ENCODE measurements at places on chromosomes 6 and 20.
A peak's percentile ranks its signal among the peaks of the same experiment; 100 is the strongest.

DNA sequence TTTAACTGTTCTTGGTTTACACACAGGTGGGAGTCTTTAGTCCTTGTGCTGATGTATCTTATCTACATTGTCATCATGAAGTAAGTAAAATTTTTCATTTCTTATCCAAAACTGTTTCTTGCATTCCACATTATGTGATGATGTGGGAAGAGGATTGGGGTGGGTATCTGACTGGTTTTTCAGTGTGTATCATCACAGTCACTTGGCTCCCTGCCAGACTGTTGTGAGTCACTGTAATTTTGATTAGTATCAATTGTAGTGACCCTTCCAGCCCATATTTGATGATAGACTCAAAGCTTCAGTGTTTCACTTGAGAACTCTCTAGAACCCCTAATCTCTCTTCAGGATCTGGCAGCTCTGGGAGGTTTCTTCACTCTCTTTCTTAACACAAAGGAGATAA lies 84.5 kb upstream of the RIN2 start:
- no peak for DNase-seq

GRCh38 chr6:52551483-52552277 lies 25.2 kb downstream of the TRAM2 start:
- DNase-seq = peak; percentile 93

DNA sequence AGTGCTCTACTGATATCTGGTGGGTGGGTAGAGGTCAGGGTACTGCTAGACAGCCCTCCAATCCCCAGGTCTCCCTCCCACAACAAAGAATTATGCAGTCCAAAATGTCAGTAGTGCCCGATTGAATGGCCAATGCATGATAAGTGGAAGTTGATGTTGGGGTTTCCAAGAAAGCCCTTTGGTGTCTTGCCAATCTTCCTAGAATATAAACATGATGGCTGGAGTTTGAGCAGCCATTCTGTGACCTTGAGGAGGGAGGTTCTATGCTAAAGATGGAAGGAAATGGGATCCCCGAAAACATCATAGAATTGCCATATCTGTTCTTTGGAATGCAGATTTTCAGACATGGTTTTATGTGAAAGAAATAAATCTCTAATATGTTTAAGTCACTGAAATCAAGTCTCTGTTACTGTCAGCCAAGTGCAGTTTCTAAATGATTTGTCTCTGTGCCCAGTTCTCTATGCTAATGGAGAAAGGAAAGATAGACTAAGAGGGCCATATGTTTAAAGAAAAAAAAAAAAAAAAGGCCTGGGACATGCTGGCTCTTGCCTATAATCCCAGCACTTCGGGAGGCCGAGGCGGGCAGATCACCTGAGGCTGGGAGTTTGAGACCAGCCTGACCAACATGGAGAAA lies 32.8 kb upstream of the PTPN1 start:
- DNase-seq = no peak

DNA sequence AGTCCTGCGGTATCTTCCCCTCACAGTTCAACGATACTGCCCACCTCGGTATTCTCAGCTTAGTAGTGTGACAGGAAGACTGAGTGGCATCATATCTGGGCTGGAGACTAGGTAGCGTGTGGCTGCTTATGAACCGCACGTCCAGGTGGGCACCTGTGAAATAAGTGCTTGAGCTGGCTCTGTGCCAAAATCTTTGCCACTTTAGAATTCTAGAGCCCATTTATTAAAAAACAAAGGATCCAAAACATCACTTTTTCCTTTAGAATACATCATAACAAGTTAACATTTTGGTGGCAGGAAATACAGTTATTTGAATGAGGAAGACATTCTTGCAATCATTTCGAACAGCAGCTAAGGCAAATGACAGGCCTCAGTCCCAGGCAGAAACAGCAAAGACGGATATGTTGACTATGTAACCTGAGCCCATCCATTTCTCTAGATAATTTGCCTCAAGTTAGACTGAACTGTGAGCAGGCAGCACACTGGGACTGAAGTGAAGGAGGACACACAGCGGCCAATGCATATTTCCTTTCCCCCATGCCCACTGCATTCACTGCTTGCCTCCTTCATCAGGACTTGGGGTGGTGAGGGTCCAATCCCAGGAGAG lies 136.6 kb downstream of the GMDS start:
- DNase-seq = peak; percentile 90

DNA sequence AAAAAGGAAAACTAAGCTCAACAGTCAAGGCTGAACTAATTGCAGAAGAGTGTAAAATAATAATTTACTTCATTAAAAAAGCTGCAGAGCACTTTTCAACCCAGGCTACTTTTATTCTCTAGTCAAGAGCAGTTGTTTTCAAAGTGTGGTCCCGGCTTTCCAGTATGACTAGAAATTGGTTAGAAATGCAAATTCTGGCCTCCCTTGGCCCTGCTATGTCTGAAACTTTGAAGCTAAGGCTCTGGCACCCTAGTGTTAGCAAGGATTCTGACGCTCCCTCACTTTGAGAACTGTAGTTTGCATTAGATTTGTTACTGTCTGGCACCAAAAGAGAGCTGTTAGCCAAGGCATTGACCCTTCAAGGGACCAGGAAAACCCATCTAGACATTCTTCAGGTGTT lies 9.5 kb upstream of the NXT1 start:
- DNase-seq = no peak

- DNase-seq = no peak
These were observed 198.9 kb downstream of the NKAIN2 start for GRCh38 chr6:124002377-124003081.

- DNase-seq = no peak
These were observed 391.0 kb downstream of the TAF4 start for GRCh38 chr20:61674688-61675087.

GRCh38 chr6:138987643-138988468 lies at the start of gene REPS1:
REPS1 (minus strand) TSS chr6:138988253; CDS start chr6:138987682, 571 bp downstream.
- DNase-seq = peak; percentile 68

GRCh38 chr20:40431611-40432010 lies 257.4 kb downstream of the MAFB start:
- DNase-seq = no peak

- DNase-seq = no peak
These were observed 194.6 kb upstream of the LAMP5 start for GRCh38 chr20:9319687-9320384.

DNA sequence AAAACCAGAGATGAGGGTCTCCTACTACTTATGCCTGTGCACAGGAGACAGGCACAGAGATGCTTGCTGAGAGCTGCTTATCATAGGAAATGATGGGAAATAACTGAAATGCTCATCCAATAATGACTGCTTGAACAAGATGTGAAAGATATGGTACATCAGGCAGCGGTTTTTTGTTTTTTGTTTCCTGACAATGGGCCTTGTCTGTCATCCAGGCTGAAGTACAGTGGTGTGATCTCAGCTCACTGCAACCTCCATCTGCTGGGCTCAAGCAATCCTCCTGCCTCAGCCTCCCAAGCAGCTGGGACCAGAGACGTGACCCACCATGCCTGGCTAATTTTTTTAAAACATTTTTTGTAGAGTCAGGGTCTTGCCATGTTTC lies 1.2 kb upstream of the RIPOR3 start:
- DNase-seq = no peak

DNA sequence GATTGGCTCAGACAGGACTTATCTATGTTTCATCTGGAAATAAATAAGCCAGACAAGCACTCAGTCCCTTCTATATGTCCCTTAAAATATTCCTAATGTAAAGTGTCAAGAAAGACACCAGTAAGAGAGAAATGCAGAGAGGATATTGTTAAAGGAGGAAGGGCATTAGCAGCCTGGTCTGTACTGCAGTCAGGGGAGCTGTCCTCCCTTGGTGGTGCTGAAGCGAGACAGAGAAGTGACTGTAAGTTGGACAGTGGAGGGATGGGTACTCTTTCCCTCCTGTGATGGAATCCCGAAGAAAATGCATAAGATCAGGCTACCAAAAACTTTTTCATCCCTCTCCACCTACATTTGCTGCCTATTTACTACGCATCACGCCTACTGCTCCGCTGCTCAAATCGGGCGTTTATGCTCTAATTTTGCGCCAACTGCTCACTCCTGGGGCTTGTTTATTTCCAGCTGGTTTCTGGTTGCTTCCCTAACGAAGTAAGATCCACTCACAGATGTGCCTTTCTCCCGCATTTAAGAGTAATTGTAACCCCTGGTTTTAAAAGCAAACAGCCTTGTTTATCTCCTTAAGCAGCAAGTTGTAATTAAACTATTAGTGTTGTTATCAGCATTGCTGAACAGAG lies 35.2 kb downstream of the PHACTR1 start:
- no peak for DNase-seq

- DNase-seq = no peak
These were observed 2.1 kb downstream of the TFEB start for GRCh38 chr6:41733360-41733706.

DNA sequence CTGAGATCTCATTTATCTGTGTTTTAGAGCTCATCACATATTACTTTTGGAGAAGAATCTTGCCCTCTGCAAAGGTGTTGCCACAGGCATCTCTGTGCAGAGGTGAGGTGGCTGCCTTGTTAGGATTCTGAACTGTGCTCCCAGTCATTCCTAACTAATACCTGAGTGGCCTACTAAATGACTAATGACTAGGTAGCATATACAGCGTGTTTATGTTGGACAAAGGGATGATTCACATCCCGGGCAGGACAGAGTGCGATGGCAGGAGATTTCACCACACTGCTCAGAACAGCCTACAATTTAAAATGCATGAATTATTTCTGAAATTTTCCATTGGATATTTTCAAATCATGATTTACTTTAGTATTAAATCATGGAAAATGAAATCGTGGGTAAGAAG lies 23.1 kb upstream of the CGA start:
- DNase-seq = no peak

- no peak for DNase-seq
These were observed 59.5 kb upstream of the VGLL2 start for GRCh38 chr6:117205876-117206275.

- DNase-seq = no peak
These were observed 23.0 kb upstream of the NAA20 start for GRCh38 chr20:19993958-19994669.

DNA sequence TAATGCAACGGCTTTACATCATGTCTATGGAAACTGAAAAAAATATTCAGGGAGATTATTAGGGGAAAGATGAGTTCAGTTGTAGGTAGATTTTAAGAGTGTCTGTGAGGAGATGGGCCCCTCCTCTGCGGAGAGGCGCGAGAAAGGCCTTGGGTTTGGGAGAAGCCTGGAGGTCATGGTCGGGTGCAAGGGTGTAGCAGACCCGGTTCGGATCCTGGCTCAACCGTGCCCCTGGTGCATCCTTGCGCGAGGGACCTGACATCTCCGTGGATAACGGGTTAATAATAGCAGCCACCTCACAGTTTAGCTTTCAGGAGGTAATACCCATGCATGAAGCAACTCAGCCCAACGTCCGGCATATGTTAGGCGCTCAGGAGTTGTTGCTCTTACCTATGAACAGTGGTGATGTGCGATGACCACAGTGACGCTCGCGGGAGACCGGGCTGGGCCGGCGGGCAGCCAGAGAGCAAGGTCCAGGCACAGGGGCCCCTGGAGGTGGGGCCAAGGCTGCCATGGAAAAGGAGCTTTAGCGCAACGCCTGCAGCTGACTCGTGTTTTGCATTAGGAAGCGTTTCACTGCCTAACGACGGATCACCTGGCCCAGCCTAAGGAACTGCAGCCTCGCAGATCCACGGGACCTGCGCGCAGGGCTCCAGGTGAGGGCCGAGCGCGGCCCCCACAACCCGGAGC lies 146.4 kb upstream of the ARID1B start:
- no peak for DNase-seq

GRCh38 chr6:126039284-126039683 lies 52.9 kb downstream of the TRMT11 start:
- no peak for DNase-seq

DNA sequence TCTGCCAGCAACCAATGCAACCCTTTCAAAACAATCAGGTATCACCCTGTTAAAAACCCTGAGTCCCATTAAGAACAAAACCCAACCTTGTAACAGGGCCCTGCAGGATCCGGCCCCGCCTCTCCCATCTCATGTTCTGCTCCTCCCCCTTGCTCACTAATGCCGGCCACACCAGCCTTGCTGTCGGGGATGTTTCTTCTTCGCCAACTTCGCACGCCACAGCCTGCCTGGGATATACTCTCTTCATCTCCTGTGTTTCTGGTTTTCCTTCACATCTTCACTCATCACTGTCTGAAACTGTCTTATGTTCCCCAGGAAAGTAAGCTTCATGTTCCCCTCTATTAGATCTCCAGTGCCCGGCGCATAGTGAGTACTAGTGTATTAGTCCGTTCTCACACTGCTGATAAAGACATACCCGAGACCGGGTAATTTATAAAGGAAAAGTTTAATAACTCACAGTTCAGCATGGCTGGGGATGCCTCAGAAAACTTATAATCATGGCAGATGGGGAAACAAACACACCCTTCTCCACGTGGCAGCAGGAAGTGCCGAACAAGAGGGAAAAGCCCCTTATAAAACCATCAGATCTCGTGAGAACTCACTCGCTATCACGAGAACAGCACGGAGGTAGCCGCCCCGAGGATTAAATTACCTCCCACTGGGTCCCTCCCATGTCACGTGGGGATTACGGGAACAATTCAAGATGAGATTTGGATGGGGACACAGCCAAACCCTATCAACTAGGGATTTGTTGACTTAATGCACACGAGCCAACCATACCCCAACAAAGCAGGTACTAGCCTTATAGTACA lies 5.1 kb downstream of the TP53RK start:
- DNase-seq = peak; percentile 93

DNA sequence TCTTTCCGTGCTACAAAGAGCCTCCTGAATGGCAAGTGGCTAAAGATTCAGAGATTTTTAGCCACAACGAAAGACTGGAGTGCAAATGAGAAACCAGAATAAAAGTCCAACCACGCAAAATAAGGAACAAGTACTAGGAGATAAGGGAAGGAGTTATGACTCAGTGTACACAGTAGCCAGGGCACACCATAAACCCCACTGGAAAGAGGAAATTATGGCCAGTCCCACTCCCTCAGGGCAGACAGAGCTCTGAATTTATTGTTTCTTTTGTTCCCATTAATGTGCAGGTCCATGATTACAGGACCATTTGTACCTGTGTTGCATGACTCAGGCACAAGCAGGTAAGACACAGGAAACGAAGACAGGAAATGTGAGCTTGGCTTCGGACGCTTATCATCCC lies 150.3 kb upstream of the PREP start:
- DNase-seq = no peak

GRCh38 chr20:36967636-36968035 lies 16.1 kb upstream of the SAMHD1 start:
- DNase-seq = no peak

- DNase-seq = no peak
These were observed 21.7 kb downstream of the HECA start for GRCh38 chr6:139156551-139156950.

GRCh38 chr6:88614316-88614877 lies 349.0 kb downstream of the RNGTT start:
- DNase-seq = no peak

DNA sequence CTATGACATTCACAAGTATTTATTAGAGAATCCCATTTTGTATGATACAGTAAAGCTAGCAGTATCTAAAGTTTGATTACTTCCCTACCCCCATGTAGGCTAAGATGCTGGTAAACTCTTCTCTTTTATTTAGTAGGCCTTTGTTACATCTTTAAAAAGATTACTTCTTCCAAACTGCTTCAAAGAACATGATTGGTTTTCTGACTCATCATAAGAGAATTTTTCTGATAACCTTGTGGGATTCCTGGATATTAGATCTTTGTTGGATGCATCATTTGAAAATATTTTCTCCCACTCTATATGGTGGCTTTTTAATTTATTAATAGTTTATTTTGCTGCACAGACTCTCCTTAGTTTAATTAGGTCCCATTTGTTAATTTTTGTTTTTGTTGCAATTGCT lies 898.3 kb upstream of the ADGRB3 start:
- DNase-seq = no peak

- no peak for DNase-seq
These were observed 70.4 kb downstream of the METTL24 start for GRCh38 chr6:110287462-110288341.

All from NCI-H2029 (cell line).